ENCODE measurements at places on chromosomes 6 and 20. TPM values are rescaled to one million over a fixed set of nuclear protein-coding genes. Genes with fewer than 3 reads are reported as not detected.
A peak's percentile ranks its signal among the peaks of the same experiment; 100 is the strongest.

DNA sequence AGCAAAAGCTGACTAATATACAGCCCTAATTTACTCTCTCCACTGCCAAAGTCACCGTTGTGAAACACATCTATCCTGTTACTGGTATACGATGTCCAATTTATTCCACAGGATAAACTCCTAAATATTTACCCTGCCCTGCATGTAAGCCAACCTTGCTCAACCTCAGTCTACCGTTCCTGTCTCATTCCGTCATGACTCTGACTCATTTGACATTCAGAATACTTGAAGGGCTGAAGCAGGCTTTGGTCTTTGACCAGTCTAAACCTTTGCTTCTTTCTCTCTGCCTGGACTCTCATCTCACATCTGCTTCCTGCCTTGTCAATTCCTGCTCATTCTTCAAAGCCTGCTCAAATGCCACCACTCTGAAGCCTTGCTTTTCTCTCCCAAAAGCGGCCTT lies 157.5 kb downstream of the SCP2D1 start:
- no peaks in the 10 kb centered on the region for H3K27me3 ChIP-seq
- H3K36me3 ChIP-seq: no peaks in the 10 kb centered on the region
- no peak overlapping the region for H3K4me3 ChIP-seq
- DNase-seq: no peak

- H3K4me1 ChIP-seq: peaks cover 11% of the 10 kb centered on the region
- no peak overlapping the region for H3K27ac ChIP-seq
- H3K4me3 ChIP-seq: no peak overlapping the region
- H3K27me3 ChIP-seq: no peaks in the 10 kb centered on the region
These were observed 145.3 kb downstream of the AIG1 start for GRCh38 chr6:143205991-143206390.

- no peak overlapping the region for H3K27ac ChIP-seq
- no peaks in the 10 kb centered on the region for H3K4me1 ChIP-seq
- no peaks in the 10 kb centered on the region for H3K27me3 ChIP-seq
- no peak overlapping the region for H3K4me3 ChIP-seq
- DNase-seq: no peak
These were observed 7.0 kb downstream of the BEND3 start for GRCh38 chr6:107108201-107108890.

- no peak for DNase-seq
- no peak overlapping the region for H3K4me3 ChIP-seq
- peaks cover 4% of the 10 kb centered on the region for H3K4me1 ChIP-seq
- H3K27me3 ChIP-seq: no peaks in the 10 kb centered on the region
These were observed 50.0 kb downstream of the ISM1 start for GRCh38 chr20:13271098-13271497.

DNA sequence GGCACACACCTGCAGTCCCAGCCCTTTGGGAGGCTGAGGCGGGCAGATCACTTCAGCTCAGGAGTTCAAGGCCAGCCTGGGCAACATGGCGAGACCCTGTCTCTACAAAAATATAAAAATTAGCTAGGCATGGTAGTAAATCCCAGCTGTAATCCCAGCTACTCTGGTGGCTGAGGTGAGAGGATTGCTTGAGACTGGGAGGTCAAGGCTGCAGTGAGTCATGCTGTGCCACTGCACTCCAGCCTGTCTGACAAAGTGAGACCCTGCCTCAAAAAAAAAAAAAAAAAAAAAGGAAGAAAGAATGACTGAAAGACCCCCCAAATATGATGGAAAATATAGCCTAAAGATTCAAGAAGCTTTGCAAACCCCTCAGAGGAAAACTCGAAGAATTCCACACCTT lies 26.8 kb downstream of the METTL24 start:
- no peak for DNase-seq
- H3K4me1 ChIP-seq: no peaks in the 10 kb centered on the region
- no peak overlapping the region for H3K27ac ChIP-seq
- H3K36me3 ChIP-seq: no peaks in the 10 kb centered on the region
- H3K27me3 ChIP-seq: no peaks in the 10 kb centered on the region
- H3K4me3 ChIP-seq: no peak overlapping the region

GRCh38 chr20:49969234-49969633 lies 13.5 kb upstream of the SNAI1 start:
- DNase-seq: no peak
- no peak overlapping the region for H3K27ac ChIP-seq
- no peaks in the 10 kb centered on the region for H3K27me3 ChIP-seq
- no peak overlapping the region for H3K4me3 ChIP-seq

- no peak overlapping the region for H3K4me3 ChIP-seq
- H3K4me1 ChIP-seq: peaks cover 4% of the 10 kb centered on the region
- no peak for DNase-seq
- H3K36me3 ChIP-seq: no peaks in the 10 kb centered on the region
These were observed 21.0 kb downstream of the PTK7 start for GRCh38 chr6:43097098-43097489.

DNA sequence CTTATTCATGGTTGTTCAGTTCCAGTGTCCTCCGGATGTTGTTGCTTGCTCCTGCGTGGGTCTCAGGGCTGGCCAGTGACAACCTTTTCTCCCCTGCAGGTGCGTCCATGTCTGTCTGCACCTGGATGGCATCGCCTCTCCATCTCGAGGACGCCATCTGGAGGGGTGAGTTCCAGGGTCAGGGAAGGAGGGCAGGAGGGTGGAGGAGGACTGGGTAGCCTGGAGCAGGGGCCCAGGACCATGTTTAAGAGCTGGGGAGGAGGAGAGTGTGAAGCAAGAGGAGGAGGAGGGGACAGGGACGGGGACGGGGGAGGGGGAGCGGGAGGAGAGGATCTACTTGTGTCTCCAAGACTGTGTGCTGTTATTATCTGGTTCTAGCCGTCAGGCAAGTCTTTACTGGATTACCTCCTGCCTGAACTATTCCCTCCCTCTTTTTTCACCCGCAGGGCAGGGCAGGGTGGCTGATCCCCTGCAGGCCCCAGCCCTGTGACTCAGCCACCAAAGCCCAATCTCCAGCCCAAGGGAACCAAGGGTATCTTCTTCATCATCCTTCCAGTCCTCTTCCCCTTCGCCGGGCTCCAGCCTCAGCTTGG lies 32.2 kb upstream of the TULP1 start:
- no peak overlapping the region for H3K4me3 ChIP-seq
- DNase-seq: no peak
- no peaks in the 10 kb centered on the region for H3K4me1 ChIP-seq
- H3K27me3 ChIP-seq: peaks cover 7% of the 10 kb centered on the region
- no peak overlapping the region for H3K27ac ChIP-seq

GRCh38 chr6:141988954-141989705 lies 143.6 kb upstream of the GJE1 start:
- DNase-seq: no peak
- no peak overlapping the region for H3K4me3 ChIP-seq
- no peaks in the 10 kb centered on the region for H3K27me3 ChIP-seq
- no peak overlapping the region for H3K27ac ChIP-seq
- no peaks in the 10 kb centered on the region for H3K36me3 ChIP-seq
- H3K4me1 ChIP-seq: no peaks in the 10 kb centered on the region

- no peak overlapping the region for H3K27ac ChIP-seq
- peaks cover 3% of the 10 kb centered on the region for H3K27me3 ChIP-seq
- H3K4me3 ChIP-seq: no peak overlapping the region
- DNase-seq: no peak
- H3K36me3 ChIP-seq: no peaks in the 10 kb centered on the region
These were observed 115.9 kb upstream of the BCLAF1 start for GRCh38 chr6:136405420-136406029.

- no peak for DNase-seq
- no peaks in the 10 kb centered on the region for H3K27me3 ChIP-seq
- peak overlapping the region; percentile 47 for H3K4me3 ChIP-seq
- peak overlapping the region; percentile 62 for H3K27ac ChIP-seq
- peaks cover 22% of the 10 kb centered on the region for H3K4me1 ChIP-seq
These were observed 27.2 kb downstream of the UBE2V1 start for GRCh38 chr20:50085481-50086365.

DNA sequence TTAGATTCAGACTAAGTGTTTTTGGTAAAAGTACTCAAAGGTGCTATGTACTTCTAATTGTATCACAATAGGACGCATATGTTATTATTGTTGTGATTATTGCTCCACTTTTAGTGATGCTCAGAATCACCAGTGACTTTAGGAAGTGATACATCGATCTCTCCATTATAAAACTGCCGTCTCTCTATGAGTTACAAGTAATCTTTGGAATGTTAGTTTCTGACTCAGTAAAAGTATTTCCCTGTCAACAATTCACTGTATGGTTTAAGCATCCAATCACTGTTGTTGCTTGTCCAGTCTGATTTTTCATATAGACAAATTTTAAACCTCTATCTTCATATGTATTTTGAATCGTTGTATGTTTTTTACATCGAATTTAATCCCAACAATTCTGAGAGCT lies 9.4 kb downstream of the DCBLD1 start:
- DNase-seq: no peak
- H3K4me1 ChIP-seq: peaks cover 2% of the 10 kb centered on the region
- no peak overlapping the region for H3K4me3 ChIP-seq
- H3K27ac ChIP-seq: no peak overlapping the region

DNA sequence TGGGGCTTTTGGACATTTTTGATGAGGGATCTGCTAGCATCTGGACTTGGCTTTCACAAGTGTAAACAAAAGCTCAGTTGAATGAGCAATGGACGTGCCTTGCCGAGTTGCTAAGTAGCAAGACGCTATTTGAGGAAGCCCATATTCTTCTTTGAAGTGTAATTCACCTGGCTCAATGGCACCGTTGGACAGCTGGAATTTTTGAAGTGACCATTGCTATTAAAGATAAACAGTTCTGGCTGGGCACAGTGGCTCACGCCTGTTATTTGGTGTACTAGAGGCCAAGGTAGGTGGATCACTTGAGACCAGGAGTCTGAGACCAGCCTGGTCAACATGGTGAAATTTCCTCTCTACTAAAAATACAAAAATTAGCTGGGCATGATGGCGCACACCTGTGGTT lies 88.8 kb upstream of the SOX4 start:
- no peak overlapping the region for H3K27ac ChIP-seq
- no peaks in the 10 kb centered on the region for H3K27me3 ChIP-seq
- H3K4me3 ChIP-seq: no peak overlapping the region
- DNase-seq: no peak
- no peaks in the 10 kb centered on the region for H3K36me3 ChIP-seq
- peaks cover 17% of the 10 kb centered on the region for H3K4me1 ChIP-seq

GRCh38 chr20:62502496-62503095 lies 26.8 kb upstream of the GATA5 start:
- H3K36me3 ChIP-seq: no peaks in the 10 kb centered on the region
- DNase-seq: no peak
- no peak overlapping the region for H3K4me3 ChIP-seq

- no peak overlapping the region for H3K27ac ChIP-seq
- DNase-seq: no peak
- H3K27me3 ChIP-seq: no peaks in the 10 kb centered on the region
These were observed 61.4 kb upstream of the BMP2 start for GRCh38 chr20:6705926-6706548.

DNA sequence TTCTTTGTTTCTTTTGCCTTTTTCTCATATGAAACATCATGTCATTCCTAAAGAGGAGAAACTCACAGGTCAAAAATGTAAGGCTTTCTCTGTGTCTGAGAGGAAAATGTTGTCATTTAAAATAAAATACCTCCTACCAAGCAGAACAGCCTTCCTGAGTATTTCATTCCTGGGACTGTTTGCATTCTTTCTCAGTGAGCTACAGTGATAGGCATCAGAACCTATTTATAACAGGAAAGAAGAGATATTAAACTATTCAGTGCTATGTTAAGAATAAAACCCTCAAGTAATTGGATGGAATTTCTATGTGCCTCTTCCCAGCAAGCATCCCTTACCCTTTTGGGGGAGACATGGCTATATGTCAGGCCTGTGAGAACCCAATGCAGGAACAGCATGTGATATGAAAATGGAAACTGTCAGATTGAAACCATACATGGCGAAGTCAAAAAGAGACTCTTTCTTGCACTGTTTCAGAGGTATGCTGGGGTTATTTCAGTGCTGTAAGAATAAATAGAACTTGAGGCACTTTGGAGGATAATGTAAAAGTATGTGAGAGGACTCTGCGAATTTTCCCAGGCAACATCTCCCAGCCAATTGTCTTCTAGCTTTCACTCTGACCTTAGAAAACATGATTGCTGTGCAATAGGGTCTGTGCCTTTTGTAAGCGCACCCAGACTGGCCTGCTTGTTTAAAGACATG lies 133.8 kb upstream of the CCN2 start:
- H3K4me1 ChIP-seq: no peaks in the 10 kb centered on the region
- DNase-seq: no peak
- H3K36me3 ChIP-seq: no peaks in the 10 kb centered on the region
- H3K4me3 ChIP-seq: no peak overlapping the region
- peak overlapping the region; percentile 32 for H3K27ac ChIP-seq
- H3K27me3 ChIP-seq: no peaks in the 10 kb centered on the region

- no peak overlapping the region for H3K4me3 ChIP-seq
- DNase-seq: no peak
- no peak overlapping the region for H3K27ac ChIP-seq
- H3K27me3 ChIP-seq: no peaks in the 10 kb centered on the region
- H3K36me3 ChIP-seq: no peaks in the 10 kb centered on the region
These were observed 50.3 kb downstream of the MYB start for GRCh38 chr6:135231469-135231844.

- no peaks in the 10 kb centered on the region for H3K27me3 ChIP-seq
- H3K27ac ChIP-seq: no peak overlapping the region
- H3K4me1 ChIP-seq: peaks cover 4% of the 10 kb centered on the region
- no peaks in the 10 kb centered on the region for H3K36me3 ChIP-seq
These were observed 1.3 kb upstream of the ANGPT4 start for GRCh38 chr20:917416-917815.

GRCh38 chr6:100426241-100426640 lies 38.5 kb downstream of the SIM1 start:
- H3K27me3 ChIP-seq: no peaks in the 10 kb centered on the region
- H3K4me3 ChIP-seq: no peak overlapping the region
- H3K27ac ChIP-seq: no peak overlapping the region

- H3K4me3 ChIP-seq: no peak overlapping the region
- H3K36me3 ChIP-seq: peaks cover 27% of the 10 kb centered on the region
- no peaks in the 10 kb centered on the region for H3K27me3 ChIP-seq
These were observed 8.4 kb upstream of the GABRR2 start for GRCh38 chr6:89323511-89323971.

Gene FRK
- 2.0 TPM for total RNA-seq

Gene CLDN20
- total RNA-seq: not detected

Gene HINT3
- 60.5 TPM for total RNA-seq

Gene DNMT3B
- total RNA-seq: 0.64 TPM

Gene OR2W1
- not detected for total RNA-seq

Gene SOBP
- 27.6 TPM for total RNA-seq

Gene CDSN
- total RNA-seq: not detected

Gene SNAP91
- not detected for total RNA-seq

Gene GNAS-AS1
- 0.26 TPM for total RNA-seq

Gene CD93
- 33.6 TPM for total RNA-seq

Gene STMND1
- not detected for total RNA-seq

Gene LINC00237
- not detected for total RNA-seq

Gene SLC2A4RG
- 42.7 TPM for total RNA-seq

Gene C20orf202
- not detected for total RNA-seq

Gene BPI
- total RNA-seq: 0.41 TPM

Gene DZANK1
- 0.47 TPM for total RNA-seq
